ENCODE measurements at places on chromosomes 3 and 15.
A peak's percentile ranks its signal among the peaks of the same experiment; 100 is the strongest.

- DNase-seq, result peak; percentile 28
Measured at GRCh38 chr3:68060191-68060590, 405.8 kb upstream of the SUCLG2 start.

GRCh38 chr3:177816667-177817208 is 619.5 kb upstream of the TBL1XR1 start:
- DNase-seq, result peak; percentile 69

GRCh38 chr3:67048715-67049074 is 50.6 kb downstream of the KBTBD8 start:
- no peak for DNase-seq

DNA sequence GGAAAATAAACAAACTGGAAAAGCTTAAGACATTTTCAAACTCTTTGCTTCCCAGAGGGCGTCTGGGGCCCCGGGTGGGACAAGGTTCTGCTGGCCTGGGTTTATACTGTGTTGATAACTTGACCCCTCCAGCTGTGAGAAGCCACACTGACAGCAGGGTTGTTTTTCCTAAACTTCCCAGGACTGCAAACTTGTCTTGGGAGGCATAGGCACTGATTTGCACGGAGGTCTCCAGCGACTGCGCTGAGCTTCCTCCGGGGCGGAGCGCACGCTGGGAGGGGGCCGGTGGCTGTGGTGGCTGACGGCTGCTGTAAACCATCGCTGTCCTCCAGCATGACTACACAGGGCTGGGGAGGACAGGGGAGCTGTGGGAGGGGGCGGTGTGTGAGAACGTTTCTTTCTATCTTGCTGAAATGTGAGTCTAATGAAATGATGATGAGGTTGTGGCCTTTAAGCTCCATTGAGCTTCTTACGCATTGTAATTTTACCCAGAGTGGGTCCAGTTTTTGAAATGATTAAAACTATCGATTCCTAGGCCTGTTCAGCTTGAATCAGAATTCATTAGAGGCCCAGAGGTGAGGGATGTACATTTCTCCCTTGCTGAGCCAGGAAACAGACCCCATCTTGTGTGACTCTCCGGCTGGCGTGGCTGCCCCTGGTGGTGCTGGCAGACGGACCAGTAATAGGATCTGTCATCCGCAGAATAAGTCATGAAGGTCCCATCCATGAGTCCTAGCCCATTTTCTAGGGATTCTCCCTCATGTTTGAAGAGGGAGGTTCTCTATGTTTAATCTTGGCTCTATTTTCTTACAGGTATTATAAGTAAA is 40.5 kb upstream of the VPS8 start:
- DNase-seq, result no peak

GRCh38 chr15:61829514-61829889 is 230.7 kb downstream of the VPS13C start:
- DNase-seq, result no peak

Measured in kidney glomerular epithelial cell (primary cell).